ENCODE measurements at places on chromosomes 3 and 15.

DNA sequence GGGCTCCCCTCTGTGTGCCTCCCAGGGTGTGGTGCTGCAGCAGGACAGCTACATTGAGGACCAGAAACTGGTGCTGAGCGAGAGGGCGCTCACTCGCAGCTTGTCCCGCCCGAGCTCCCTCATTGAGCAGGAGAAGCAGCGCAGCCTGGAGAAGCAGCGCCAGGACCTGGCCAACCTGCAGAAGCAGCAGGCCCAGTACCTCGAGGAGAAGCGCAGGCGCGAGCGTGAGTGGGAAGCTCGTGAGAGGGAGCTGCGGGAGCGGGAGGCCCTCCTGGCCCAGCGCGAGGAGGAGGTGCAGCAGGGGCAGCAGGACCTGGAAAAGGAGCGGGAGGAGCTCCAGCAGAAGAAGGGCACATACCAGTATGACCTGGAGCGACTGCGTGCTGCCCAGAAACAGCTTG is 53.7 kb downstream of the KLHL25 start:
- no peak for DNase-seq

GRCh38 chr3:32009957-32010356 is 28.4 kb downstream of the ZNF860 start:
- no peak for DNase-seq

- no peak for DNase-seq
These were observed 871.3 kb downstream of the ZPLD1 start for GRCh38 chr3:103306104-103306503.

GRCh38 chr3:195907684-195907933 is 742 bp downstream of the TNK2 start:
- DNase-seq: no peak

GRCh38 chr3:50408443-50408944 is 49.2 kb upstream of the TMEM115 start:
- no peak for DNase-seq

- no peak for DNase-seq
These were observed 37.0 kb downstream of the OPA1 start for GRCh38 chr3:193630005-193630404.

- no peak for DNase-seq
These were observed 36.8 kb downstream of the EID1 start for GRCh38 chr15:48914717-48915116.

- no peak for DNase-seq
These were observed 54.4 kb upstream of the LRRFIP2 start for GRCh38 chr3:37228749-37229148.

Data from fibroblast of gingiva (primary cell).